ENCODE measurements at places on chromosomes 6 and 20.

- no peak for DNase-seq
Observed at GRCh38 chr6:18053078-18053477, 65.6 kb upstream of the KIF13A start.

GRCh38 chr6:89975991-89976693 is 81.9 kb downstream of the GJA10 start:
- no peak for DNase-seq

GRCh38 chr6:22313796-22314195 is 17.0 kb upstream of the PRL start:
- no peak for DNase-seq

- no peak for DNase-seq
Observed at GRCh38 chr20:48238781-48239180, 453.5 kb upstream of the SULF2 start.

DNA sequence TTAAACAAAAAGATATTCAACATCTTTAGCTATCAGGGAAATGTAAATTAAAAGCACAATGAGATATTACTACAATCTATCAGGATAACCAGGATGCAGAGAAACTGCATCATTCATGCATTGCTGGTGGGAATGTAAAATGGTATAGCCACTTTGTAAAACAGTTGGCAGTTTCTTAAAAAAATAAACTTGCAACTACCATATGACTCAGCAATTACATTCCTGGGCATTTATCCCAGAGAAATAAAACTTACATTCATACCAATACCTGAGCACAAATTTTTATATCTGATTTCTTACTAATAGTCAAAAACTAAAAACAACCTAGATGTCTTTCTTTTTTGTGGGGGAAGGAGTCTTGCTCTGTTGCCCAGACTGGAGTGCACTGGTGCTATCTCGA is 190.3 kb upstream of the TAB2 start:
- DNase-seq: no peak
